ENCODE measurements at places on chromosomes 7 and 10. TPM values are rescaled to one million over a fixed set of nuclear protein-coding genes. Genes with fewer than 3 reads are reported as not detected.

Gene DDC
- 0.25 TPM for total RNA-seq

Gene GPR15LG
- not detected for total RNA-seq

Gene HELLS
- total RNA-seq, result 18.7 TPM

Gene ASCC1
- 35.9 TPM for total RNA-seq

Gene UCMA
- total RNA-seq, result not detected

Gene VOPP1
- total RNA-seq, result 78.9 TPM

Gene ZNF394
- 19.4 TPM for total RNA-seq

Gene OR2A1
- total RNA-seq, result under 0.01 TPM

Gene OR9A2
- 0.49 TPM for total RNA-seq
